AG20443 (cell line): ENCODE measurements at places on chromosomes 3 and 15.

DNA sequence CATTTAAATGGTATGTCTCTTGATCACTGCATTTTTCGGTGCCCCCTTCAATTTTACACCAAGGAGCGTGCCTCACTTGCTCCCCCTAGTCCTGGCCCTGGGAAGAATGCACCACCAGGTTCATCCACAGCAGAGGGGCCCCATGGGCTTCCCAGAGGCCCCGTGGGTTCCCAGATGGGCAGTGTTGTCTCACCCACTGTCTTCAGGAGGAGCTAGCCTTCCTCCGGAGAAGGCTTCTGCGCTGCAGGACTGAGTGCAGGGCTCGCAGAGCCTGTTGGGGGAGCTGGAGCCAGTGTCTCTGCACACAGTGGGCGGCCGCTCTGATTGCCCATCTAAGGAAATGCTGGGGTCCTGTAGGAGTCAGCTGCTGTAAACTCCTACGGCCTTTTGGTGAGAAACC lies 45.9 kb downstream of the POLR2M start:
- DNase-seq: no peak

DNA sequence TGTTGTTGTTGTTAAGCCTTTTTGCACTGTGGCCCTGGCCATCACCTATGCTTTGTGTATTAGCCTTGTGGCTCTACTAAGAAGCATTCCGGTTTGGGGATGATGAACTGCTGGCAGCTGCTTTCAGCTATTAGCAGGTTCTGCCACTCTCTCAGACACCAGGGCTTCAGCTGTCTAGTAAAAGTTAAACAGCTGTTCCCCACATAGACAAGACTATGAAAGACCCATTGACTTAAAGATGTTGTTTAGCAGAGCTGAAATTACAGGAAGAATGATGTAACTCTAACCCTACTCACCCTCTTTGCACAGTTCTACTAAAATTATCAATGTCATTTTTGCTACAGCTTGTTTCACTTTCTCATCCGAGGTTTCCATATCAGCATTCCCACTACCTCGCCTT lies 131.2 kb upstream of the CGNL1 start:
- DNase-seq: no peak

DNA sequence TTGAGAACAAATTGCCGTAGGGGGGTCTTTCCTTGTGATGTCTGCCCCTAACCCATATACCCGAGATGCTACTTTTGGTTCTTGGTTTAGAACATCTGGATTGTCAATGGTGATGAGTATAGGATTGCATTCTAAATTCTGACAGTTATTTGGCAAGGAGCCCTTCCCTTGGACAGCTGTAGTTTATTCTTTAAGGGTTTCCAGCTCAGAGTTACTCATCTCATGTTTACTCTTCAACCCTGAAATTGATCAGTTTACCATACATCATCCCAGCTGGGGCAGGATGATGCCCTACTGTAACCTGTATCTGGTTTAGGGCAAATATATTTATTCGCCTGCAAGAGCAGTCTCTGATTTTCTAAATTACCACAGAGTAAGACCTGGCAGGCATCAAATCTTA lies 85.7 kb upstream of the XCR1 start:
- DNase-seq: no peak

GRCh38 chr15:90808517-90809235 lies 59.7 kb upstream of the FURIN start:
- DNase-seq: no peak

- no peak for DNase-seq
Observed at GRCh38 chr3:40765884-40766283, 241.1 kb downstream of the ZNF621 start.

- DNase-seq: no peak
Observed at GRCh38 chr3:15616053-15616452, 14.5 kb downstream of the BTD start.

GRCh38 chr3:129723558-129724324 lies 117.3 kb upstream of the PLXND1 start:
- peak; percentile 83 for DNase-seq

DNA sequence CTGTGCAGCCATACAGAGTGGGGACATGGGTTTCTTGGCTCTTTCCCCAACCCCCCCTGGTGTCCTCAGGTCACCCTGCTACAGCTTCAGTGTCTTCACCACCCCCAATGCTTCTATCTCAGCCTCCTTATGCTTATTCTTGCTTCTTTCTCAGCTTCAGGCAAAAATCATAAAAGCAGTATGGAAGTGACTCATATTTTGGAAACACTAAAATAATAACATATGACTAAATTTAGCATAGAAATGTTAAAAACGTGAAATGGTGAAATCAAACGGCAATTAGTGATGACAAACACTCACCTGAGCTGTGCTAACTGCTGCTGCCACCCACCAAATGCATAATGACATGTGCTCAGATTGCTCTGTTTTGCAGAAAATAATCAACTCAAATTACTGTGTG lies 475.2 kb upstream of the EPHA3 start:
- DNase-seq: no peak

- DNase-seq: no peak
Observed at GRCh38 chr3:99839613-99840012, 22.0 kb downstream of the CMSS1 start.

DNA sequence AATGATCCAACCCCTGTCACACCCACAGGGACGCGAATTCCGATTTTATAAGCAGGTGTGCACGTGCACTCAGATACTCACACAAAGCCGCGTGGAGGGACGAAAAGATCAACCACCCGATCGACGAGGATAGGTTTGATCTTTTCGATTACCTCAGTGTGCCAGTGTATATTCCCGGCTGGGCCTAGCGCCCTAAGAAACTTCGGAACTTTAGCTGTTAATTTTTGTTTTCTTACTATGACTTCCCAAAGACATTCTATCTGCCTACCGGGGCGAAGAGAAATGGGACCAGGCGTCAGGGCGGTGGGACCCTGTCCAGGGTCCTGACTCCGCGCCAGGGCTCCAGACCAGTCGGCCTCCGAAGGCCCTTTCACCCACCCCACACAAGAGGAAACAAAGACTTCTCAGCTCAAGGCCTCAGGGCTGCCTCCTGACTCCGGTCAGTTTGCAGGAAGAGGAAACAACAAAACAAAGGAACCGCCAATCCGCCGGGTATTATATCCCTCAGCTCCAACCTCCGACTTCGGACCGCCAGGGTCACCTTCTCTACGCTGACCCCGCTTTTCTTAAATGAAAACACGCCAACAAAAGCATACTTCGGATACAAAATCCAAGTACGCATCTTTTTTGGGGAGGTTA lies 6.8 kb downstream of the ONECUT1 start:
- no peak for DNase-seq

GRCh38 chr3:11459186-11459824 lies 184.4 kb downstream of the VGLL4 start:
- no peak for DNase-seq

DNA sequence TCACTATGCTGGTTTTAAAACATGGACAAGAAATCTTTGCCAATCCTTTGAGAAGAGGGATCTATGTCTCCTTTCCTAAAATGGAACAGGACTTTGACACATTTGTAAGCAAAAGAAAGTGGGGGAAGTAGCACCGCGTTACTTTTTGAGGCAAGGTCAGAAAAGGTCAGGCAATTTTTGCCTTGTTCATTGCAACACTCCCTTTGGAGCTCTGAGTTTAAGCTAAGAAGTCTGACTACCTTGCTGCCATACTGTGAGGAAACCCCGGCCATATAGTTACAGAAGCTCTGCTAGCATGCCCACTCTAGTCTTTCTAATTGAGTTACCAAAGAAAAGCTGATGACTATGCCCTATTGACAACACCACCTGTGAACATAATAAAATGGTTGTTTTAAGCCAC lies 1.4 kb downstream of the FAM227B start:
- no peak for DNase-seq

DNA sequence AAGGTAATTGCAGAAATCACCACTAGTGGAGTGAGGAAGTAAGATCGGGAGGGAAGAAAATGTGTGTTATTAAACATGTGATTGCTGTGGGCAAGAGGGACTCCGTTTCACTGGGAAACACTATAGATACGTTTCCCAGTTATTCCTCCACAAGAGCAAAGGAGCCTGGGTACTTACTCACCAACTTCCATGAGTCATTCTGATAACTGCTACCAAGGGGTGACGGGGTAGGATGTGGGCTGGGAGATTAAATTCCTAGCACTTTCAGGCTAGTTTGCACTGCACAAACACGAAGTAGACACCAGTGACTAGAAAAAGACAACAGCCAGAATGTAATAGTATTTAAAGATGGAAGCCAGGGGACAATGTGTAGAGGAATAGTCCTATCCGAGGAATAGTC lies 812.9 kb upstream of the CFAP20DC start:
- DNase-seq: no peak

GRCh38 chr3:70554170-70554569 lies 241.7 kb upstream of the MDFIC2 start:
- DNase-seq: no peak

- no peak for DNase-seq
Observed at GRCh38 chr15:68618394-68618793, 39.6 kb downstream of the CORO2B start.

- DNase-seq: no peak
Observed at GRCh38 chr3:147652651-147653366, 243.6 kb downstream of the ZIC1 start.

DNA sequence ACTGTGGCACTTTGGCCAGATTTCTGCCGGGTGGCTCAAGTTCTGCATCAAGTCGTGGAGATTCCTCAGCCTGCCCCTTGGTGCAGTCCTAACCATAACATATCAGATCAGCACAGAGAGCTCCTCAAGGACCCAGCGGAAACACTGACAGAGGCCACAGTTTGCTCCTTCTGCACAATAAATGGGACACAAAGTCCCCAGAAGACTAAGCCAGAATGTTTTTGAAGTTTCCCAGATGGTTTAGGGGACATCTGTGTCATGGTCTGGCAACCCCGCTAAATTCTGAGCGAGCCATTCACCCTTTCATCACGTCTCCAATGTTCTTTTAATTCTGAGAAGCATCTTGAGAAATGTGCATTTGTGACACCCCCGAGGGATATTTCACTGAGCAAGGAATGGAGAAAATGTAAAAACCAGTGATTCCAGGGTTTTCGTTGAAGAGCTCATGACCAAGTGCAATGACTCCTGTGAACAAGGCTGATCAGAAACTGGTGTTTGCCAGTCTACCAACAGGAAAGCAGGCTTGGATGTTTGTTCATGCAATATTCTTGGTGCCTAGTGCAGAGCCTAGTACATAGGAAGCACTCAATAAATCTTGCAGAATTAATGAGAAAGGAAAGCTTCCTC lies 64.8 kb upstream of the LMCD1 start:
- no peak for DNase-seq

DNA sequence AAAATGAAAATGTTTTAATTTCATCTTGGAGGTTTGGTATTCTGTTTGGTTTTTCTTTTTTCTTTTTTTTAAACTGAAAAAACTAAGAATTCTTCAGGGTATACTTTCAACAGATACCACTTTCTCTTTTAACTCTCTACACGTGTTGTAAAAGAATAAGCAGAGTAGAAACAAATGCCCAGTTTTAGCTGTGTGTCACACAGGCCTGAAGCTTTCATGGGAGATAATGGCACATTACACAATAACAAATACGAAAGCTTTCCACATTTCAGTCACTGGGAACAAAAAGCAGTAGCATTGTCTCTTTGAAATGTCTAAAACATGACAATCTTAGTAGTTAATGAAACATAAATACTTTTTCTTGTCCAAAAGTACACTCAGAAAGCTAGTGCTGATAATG lies 818.5 kb downstream of the TBL1XR1 start:
- DNase-seq: no peak

DNA sequence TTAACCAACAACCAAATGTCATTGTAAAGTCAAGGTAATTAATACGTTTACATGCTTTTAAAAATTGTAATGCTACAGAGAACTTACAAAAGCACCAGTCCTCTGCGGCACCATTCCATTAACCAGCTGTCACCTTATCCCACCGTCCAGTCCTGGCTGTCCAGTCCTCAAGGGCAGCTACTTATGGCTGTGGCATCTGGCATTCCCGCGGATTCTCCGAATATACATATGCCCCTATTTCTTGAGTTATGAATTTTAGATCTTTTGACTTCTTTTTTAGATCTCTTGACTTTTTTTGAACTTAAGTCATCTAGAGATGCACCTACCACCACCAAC lies 382 bp upstream of the POMGNT2 start:
- no peak for DNase-seq

GRCh38 chr3:52253314-52254304 lies 8.1 kb downstream of the PPM1M start:
- peak; percentile 9 for DNase-seq

- no peak for DNase-seq
Observed at GRCh38 chr3:43194069-43194468, 88.2 kb upstream of the POMGNT2 start.

GRCh38 chr15:41689083-41689482 lies 28.9 kb downstream of the MGA start:
- DNase-seq: no peak

GRCh38 chr3:65578861-65579260 lies 459.9 kb downstream of the MAGI1 start:
- no peak for DNase-seq

- no peak for DNase-seq
Observed at GRCh38 chr15:26767169-26767670, 5.6 kb downstream of the GABRB3 start.

DNA sequence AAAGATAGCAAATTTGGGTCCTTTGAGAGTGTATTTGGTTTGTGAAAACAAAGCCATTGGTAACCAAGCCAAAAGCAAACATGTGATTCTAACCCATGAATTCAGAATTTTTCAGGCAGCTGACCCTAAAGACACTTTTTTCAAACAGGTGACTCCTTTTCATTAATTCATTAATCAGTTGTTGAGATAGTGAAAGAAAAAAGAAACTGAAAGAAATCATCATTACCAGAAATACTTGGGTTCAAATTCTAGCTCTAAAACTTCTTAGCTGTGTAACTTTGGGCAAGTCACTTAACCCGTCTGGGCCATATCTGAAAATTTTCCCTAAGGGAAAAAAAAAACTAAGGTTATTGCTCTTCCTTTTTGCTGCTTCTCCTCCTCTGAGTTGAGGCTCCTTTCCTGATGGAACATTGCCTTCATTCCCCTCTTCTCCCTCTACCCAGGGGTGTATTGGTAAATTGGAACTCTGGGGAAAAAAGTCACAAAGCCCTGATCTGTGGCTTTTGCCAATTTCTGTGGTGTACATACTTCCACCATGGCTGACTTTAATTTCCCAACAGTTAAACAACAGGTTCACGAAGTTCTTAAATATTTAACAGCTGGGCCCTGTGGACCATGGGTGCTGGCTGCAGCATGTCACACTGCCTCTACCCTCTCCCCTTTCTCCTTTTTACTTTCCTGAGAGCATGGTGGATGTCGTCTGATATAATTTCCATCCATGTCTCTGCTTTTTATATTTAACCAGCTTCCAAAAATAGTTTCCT lies 120.3 kb downstream of the ASB7 start:
- no peak for DNase-seq
